ENCODE measurements at places on chromosomes 2 and 18. TPM values are rescaled to one million over a fixed set of nuclear protein-coding genes. Genes with fewer than 3 reads are reported as not detected.

Gene DQX1
- 2.8 TPM for total RNA-seq

Gene EFR3B
- not detected for total RNA-seq

Gene PJVK
- total RNA-seq, result not detected

Gene EMILIN2
- 1.3 TPM for total RNA-seq

Gene LRATD1
- total RNA-seq, result 16.6 TPM
